ENCODE measurements at places on chromosomes 1 and 21.

DNA sequence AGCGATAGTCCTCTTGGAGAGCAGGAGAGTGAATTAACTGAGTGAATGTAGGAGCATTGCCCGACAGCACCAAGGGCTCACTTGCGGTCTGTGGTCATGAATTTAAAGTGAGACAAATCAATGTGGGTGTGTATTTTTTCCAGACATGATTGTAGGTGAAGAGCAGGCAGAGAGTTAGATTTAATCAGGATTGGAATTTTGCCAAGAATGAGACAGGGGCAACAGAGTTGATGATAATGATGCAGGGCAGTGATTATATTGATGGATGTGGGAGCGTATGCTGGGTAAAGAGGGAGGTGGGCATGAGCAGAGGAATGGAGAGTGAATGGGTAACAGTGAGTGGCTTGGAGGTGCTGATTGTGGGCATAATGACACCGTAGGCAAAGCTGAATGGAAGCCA lies 20.0 kb upstream of the SYT6 start:
- no peak for DNase-seq

- no peak for DNase-seq
These were observed 157.1 kb upstream of the HMGB4 start for GRCh38 chr1:33706634-33707255.

DNA sequence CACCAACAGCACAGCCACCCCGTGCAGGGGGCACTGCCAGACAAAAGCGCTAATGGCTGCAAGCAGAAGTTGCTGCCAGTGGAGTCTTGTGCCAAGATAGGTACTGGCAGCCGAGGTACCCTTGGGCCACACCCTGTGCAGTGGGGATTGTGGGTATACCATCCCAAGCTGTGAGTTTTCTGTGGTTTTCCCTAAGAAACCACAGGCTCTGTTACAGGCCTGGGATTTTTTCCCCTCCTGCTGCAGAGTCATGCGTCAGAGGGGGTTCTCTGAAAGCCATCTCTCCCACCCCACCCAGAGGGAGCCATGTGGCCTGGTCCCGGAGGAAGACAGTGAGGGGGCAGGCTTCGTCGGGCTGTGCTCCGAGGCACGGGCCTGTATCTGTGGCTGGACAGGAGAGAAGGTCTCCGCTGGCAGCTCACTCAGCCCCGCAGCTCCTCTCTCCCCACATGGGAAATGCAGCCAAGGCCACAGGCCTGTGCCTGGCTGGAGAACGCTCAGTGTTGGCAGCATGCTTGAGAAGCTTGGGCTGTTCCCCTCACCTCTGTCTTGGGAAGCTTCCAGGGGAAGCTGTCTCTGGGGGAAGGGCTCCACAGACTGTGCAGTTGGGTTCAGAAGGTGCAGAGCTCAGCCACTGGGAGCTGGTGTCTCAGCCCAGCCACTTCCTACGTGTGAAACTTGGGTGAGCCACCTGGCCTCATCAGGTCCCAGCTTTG lies 42.5 kb downstream of the NEK2 start:
- no peak for DNase-seq

DNA sequence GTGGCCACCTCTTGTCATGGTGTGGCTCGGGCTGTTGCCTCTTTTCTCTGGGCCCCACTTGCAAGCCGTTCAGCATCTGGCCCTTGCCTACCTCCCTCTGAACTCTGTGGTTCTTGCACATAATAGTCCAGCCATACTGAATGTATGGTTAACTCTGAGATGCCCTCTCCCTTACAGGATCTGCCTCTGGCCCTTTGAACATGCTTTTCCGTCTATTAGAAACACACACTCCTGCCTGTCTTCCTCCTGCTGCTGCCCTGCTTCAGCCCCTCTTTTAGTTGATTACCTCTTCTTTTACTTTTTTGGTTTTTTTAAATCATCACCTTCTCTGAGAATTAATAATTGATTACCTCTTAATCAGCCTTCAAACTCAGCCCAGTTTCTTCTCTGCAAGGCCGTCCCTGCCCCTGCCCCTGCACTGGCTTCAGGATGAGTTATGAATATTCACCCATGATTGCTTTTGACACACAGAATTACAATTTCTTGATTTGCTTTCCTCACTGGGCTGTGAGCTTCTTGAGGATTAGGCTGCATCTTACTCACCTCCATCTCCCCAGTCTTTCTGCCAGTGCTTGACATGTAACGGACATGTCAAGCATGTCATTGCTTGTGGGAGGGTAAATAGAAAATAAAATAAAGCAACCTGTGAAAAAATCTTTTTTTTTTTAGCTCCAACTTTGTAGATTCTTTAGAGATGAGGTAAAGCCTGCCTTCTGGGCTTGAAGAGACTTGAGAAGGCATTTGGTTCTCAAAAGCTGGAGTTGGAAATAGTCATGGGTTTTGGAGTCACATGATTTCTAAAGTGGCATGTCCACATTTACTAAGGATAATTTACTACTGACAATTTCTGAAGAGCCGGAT lies 158.3 kb downstream of the PLXNA2 start:
- DNase-seq: no peak

DNA sequence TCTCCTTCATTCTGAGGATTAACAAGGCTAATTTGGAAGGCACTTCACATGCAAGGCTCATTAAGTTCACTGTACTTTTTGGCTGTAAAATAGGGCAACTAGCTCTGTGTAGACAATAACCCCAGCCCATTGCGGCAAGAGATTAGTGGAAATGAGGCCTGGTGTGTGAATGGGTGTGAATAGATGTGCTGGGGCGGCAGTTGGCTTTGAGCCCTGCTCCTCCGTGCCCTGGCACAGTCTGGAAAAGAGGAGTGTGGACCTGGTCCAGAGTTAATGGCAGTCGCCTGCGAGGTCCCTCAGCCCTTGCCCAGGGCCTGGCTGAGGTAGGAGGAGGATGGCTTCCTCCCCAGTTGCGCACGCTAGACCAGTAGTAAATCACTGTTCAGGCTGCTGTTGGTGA lies 4.8 kb downstream of the KISS1 start:
- no peak for DNase-seq

DNA sequence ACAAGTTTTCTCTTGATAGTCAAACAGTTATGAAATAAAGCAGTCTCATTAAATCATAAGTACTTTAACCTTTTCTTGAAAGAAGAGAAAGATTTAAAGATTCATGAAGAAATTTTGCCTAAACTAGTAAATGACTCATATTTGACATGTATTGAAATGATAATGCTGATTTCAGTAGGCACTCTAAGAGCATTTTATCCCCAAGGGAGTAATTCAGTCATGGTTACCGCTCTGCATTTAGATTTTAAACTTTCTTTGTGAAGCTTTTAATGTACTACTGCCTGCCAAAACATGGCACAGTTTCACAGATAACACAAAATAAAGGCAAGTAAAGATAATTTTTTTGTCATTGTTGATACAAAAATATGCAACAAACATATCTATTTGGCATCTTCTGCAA lies 6.8 kb downstream of the USH2A start:
- DNase-seq: no peak

DNA sequence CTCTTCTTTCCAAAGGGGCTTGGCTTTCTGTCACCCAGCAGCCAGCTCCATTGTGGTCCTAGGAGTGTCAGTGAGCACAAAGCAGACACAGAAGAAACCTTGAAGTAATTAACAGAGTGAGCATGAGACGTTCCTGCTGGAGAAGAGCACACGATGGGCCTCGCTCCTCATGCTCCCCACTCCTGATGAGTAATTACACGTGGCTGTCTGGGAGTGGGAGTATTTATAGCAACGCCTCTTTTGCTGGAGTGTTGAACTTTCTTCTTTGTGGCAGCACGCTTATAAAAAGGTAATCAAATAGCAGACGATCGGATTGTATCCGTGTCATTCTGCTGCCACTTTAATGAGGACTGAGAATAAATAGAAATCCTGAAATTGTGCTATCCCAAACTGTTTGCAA lies 185.8 kb downstream of the CAMTA1 start:
- no peak for DNase-seq

- DNase-seq: no peak
These were observed 10.5 kb downstream of the MAEL start for GRCh38 chr1:166999500-167000055.

- no peak for DNase-seq
These were observed 36.8 kb upstream of the ZNF648 start for GRCh38 chr1:182098301-182098700.

All from activated CD4-positive, alpha-beta T cell treated with anti-CD3 and anti-CD28 coated beads for 24 hours (primary cell).